ENCODE measurements at places on chromosomes 1 and 21.

DNA sequence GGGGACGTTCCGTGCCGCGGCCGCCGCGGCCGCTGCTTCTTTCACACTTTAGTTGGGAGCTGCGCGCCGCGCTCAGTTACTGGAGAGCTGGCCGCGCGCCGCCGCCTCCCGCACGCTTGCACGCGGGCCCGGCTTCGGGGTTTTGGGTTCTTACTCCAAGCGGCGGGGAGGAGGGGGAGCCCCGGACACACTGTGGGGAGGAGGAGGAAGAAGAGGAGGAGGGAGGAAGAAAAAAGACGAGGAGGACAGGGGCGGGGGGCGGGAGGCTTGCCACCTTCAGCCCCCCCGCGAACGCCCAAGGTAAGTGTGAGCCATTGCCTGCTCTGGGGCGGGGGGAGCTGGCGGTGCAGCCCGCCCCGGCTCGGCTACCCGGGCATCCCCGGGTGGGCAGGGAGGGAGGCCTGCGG is 243 bp downstream of the C1orf21 start:
- DNase-seq, result no peak

- DNase-seq, result no peak
These were observed 3.6 kb downstream of the CACNA1S start for GRCh38 chr1:201108614-201109013.

- no peak for DNase-seq
These were observed 4.1 kb upstream of the AGTRAP start for GRCh38 chr1:11731691-11732283.

GRCh38 chr21:18387994-18388393 is 15.6 kb downstream of the TMPRSS15 start:
- no peak for DNase-seq

DNA sequence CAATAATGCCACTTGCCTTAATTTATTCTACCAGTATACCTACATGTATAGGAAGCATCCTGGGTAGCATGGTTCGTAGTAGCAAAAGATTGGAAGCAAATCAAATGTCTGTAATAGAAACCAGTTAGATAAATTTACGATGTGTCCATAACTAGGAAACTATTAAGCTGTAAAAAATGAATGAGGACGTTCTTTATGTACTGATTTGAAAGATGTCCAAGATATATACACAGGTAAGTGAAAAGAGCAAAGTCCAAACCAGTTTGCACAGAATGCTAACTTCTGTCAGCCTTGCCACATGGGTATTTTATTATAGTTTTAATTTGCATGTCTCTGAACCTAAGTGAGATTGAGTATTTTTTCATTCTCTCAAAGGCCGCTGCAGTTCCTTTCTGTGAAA is 251.8 kb upstream of the IRF2BP2 start:
- DNase-seq, result no peak

DNA sequence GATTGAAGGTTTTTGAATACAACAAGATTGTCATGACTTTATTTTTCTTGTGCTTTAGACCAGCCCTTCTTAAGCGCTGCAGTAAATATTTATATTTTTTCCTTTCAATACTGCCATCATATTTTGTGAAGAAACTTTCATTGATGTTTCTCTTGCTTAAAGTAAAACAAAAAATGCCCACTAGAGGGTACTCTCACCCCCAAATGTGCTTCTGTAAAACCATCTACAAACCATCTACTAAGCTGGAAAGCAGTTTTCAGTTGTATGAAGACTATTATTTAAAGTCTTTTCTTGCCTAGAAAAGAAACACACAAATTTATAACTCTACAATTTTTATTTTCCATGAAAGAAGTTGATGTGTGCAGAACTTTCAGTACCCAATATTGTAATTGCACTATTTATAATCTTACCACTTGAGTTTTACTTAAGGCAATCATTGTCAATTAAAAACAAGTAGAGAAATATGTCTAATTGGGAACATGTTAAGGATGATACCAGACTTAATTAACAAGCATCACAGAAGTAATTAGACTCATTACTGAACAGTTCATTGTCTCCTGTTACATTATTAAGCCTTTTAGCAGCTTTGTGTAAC is 10.7 kb downstream of the LEPR start:
- DNase-seq, result no peak
